ENCODE measurements at places on chromosomes 6 and 20.

DNA sequence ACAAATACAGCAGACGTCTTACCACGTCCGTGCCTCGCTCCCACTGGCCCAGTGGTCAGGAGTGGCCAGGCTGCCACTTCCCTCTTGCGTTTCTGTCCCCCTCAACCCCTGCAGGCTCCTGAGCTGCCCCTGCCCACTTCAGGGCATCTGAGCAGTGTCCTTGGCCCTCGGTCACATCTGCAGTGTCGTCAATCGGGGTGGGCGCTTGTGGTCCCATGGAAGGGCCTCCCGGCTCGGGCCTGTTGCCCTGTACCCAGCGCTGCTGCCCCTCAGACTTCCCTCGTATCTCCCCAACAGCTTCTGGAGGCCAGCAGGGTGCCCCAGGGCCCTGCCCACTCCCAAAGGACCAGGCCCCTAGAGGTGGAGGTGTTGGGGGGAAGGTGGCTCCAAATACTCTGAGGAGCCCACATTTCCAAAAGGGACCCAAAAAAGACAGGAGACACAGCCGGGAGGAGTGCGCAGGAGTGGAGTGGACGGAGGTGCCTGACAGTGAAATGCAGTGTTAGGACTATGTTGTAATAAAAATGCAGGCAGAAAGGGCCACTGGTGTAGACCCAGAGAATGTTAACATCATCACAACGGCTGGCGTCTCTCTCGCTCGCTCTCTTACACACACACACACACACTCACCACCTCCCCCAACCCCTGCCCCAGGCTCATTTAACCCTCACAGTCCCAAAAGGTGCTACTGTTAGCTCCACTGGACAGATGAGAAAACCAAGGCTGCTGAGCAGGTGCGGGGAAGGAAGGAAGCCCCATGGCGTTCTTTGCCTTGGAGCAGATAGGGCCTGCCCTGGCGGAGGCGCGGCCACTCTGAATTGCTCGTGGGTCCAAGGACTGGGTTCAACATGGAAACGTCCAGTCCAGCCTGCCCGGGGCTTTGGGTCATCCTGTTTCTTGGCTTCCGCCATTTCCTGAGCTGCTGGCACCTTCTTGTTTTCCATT lies 343.9 kb downstream of the ZFAND3 start:
- no peak for DNase-seq

GRCh38 chr20:41142919-41143318 lies 5.6 kb downstream of the PLCG1 start:
- no peak for DNase-seq

DNA sequence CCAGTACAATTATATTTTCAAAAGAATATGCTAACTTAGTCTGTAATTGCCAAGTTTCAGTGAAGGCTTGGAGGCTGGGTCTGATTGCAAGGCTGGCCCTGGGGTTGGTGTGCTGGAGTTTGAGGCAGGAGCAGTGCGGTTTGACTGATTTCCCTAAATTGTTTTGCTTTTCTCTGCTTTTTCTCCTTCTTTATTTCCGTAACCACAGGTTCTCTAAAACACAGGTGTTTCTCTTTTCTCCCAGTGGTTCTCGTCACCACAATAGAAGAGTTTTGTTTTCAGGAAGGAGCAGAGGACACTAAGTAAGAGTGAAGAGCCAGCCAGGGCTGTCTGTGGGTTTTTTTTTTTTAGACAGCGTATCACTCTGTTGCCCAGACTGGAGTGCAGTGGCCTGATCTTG lies 8.2 kb upstream of the SNX9 start:
- DNase-seq = no peak

DNA sequence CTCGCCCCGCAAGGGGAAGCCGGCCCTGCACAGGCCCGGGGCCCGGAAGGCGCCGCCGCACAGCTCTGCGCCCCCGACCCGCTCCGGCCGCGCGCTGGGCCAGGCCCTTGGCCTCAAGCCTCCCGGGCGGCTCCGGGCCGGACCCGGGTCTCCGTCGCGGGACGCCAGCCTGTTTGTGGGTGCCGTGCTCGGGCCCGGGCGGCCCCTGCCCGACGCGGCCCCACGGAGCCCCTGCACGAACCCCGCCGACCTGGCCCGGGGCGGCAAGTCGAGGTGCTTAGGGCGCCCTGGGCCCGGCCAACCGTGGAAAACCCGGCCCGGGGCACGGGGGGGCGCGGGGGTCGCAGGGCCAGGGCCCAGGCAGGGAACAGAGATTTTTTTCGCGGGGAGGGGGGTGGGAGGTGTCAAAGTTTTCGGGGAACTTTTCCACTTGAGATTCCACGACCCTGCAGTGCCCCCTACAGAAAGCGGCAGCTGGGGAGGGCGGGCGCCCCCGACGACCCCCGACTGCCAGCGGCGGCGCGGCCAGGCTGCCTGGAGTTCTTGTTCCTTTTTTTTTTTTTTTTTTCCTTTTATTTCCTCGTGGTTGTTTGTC lies 805 bp upstream of the STX16 start:
- peak; percentile 23 for DNase-seq

- no peak for DNase-seq
These were observed 138.3 kb downstream of the IPCEF1 start for GRCh38 chr6:154218301-154218700.

- no peak for DNase-seq
These were observed 151.8 kb downstream of the UNC5CL start for GRCh38 chr6:40887079-40887791.

DNA sequence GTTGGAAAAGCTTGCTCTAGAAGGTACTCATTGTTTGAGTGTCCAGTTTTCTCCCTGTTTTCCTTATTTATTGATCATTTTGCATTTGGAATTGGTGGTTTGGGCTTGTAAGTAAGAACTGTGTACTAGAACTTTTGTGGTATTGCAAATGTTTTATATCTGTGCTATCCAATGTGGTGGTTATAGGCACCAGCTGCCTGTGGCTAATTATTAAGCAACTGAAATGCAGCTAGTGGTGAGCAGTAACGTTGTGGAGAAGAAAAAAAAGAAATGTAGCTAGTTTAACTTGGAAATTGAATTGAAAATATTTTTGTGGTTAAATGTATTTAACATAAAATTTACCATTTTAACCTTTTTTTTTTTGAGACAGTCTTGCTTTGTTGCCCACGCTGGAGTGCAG lies 50.7 kb upstream of the MAPK13 start:
- DNase-seq = no peak

GRCh38 chr20:33828967-33829560 lies 17.9 kb downstream of the CHMP4B start:
- no peak for DNase-seq

DNA sequence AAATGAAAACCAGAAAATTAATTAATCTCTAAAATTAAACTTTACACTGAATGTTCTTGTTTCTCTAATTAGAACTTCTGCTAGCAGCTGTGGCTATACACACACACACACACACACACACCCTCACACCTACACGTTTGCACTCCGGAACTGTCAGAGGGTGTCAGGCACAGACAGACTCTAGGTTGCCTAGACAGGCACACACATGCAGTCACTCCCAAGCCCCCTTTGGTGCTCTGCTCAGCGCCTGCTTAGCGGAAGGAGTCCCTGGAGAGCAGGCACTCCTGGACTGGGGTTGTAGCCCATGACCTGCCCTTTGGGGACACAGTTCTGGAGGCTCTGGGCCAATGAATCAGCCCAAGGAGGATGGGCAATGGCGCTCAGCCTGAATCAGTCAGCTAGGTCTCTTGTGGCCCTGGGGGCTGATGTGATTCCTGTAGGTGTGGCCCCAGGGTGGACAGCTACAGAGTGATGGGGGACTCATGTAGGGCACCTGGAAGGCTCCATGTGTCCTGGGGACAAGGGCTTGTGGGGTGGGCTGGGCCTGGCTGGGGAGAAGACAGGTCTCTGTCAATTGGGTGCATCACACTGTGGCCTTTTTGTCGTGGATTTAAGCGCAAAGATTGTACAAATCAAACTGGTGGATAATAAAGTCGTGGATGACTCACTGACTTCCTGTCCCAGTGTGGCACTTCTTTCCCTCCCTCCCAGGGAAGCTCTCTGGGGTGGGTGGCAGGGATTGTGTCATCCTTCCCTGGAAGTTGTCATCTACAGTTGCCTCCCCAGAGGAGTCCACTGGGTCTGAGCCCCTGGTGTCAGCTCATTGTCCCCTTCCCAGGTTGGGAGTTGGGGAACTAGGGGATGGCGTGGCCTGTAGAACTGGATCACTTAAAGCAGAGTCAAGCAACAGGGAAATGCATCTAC lies 8.8 kb downstream of the TMEM151B start:
- DNase-seq = no peak

GRCh38 chr6:28980852-28981430 lies 24.2 kb downstream of the ZNF311 start:
- DNase-seq = no peak

GRCh38 chr6:169707772-169708171 lies 5.8 kb downstream of the C6orf120 start:
- DNase-seq = no peak

GRCh38 chr20:58215116-58215515 lies 13.3 kb downstream of the ANKRD60 start:
- DNase-seq = no peak

DNA sequence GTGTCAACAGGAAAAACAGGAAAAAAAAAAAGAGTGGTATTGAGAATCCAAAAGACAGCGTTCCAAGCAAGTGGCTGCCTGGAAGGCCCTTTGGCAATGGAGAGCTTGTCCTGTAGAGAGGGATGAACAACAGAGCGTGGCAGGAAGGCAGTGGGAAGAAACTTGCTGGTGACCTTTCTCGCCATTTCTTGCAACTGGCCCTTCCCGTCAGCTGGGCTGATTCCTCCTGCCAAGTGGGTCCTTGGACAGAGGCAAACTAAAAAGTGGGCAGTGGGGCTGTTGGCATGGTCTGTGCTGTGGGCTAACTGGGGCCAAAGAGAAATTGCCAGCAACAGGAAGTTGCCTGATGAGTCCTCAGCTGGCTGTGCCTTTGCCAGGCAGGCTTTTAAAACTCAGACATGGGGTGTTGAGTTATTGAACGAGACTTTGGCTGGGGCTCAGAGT lies 43.9 kb upstream of the CLDN20 start:
- DNase-seq = no peak

DNA sequence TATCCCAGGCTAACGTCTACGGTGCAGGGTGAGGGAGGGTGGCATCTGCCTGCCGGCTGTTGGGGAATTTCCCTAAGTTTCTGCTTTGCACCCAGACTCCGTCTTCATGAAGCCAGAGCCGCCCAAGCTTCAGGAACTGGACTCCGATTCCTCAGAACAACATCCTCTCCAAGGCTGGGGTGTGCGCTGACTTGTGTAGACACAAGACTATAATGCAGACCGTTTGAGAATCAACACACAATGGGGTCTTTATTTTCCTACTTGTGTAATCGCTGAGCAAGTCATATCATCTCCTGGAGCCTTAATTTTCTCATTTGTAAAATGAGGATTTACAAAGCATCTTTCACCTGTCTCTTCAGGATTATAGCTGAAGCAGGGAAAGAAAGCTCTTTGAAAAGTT lies 160.5 kb upstream of the AGPAT4 start:
- no peak for DNase-seq

GRCh38 chr20:13824459-13824858 lies 39.6 kb downstream of the NDUFAF5 start:
- DNase-seq = no peak
